ENCODE measurements at places on chromosomes 16 and 17.

DNA sequence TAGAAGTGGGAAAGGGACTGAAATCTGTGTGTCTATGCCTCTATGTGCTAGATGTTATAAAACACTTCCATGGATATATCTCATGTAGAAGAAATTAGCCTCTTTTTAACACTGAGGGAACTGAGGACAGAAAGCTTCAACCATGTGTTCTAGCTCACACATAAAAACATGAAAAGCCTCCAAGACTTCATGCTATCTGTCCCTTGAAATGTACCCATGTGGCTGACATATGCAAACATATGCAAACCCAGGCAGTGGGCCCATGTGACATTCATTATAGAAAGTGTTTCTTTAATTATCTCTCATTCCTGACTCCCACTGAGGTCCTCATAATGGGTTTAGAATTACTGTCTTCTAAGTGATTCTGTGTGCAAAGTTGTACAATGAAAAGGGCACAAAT lies 134.7 kb upstream of the MAF start:
- DNase-seq, result no peak

GRCh38 chr17:17883801-17884200 lies 47.0 kb upstream of the SREBF1 start:
- DNase-seq, result no peak

GRCh38 chr16:74438492-74438979 lies 17.3 kb upstream of the CLEC18B start:
- DNase-seq, result no peak

DNA sequence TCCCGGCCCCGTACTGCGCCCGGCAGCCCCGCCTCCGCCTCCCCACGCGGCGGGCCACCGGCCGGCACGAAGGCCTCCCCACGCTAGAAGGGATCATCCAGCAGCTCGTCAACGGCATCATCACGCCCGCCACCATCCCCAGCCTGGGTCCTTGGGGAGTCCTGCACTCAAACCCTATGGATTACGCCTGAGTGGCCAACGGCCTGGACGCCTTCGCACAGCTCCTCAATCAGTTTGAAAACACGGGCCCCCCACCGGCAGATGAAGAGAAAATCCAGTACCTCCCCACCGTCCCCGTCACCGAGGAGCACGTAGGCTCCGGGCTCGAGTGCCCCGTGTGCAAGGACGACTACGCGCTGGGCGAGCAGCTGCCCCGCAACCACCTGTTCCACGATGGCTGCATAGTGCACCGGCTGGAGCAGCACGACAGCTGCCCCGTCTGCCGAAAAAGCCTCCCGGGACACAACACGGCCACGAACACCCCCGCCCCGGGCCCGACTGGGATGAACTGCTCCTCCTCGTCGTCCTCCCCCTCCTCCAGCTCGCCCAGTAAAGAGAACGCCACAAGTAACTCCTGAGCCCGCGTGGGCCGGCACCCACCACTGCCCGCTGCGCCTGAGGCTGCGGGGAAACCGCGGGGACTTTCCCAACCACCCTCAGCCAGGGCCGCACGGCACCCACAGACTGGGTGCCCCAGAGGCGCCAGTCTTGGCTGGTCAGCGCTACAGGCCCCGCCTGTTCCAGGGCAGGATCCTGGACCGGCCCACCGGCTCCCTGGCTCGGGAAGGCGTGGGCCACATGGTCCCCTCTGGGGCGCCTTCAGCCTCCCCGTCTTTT lies 39.0 kb upstream of the AKAP1 start:
- DNase-seq, result no peak

GRCh38 chr17:8776248-8776647 lies 17.9 kb upstream of the SPDYE4 start:
- DNase-seq, result no peak

Measured in stimulated activated CD4-positive, alpha-beta T cell treated with anti-CD3 and anti-CD28 coated beads, TNF-alpha, amount 100 ng/mL, for 48 hours (primary cell).